ENCODE measurements at places on chromosomes 4 and X.

DNA sequence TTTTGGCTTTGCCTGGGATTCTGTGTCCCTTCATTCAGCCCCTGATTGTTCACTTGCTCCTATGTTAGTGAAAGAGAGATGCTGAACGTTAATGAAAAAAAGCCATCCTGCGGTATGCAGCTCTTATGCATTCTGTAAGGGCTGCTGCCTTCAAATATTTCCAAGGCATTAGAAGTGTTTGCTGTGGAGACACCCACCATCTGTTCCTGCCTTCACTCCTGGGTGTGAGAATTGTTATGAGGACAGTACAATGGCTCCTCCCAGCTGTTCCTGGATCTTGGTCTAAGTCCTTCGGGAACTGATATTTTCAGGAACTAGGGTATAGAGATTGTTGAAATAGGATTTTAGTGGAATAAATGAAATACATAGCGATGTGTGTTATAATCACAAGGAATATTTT is 427.1 kb upstream of the FAM47C start:
- no peak for DNase-seq

GRCh38 chr4:82419451-82419850 is 10.8 kb downstream of the HNRNPDL start:
- DNase-seq: no peak

DNA sequence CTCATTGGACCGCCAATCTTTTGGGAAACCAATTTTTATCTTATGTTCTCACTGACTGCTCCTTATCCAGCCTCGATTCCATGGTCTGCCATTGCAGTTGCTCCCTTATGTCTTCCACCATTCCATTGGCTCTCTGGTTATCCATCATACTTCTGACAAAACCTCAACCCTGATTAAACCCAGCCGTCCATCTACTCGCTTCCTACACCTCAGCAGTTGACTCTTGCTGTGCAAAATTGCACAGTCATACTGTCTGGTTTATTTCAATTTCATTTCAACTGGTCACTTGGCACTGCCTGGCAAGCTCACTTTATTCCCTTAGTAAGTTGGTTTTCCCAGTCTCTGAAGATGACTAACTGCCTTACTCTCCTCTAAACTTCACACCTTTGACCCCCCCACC is 26.2 kb downstream of the ARL9 start:
- no peak for DNase-seq

GRCh38 chr4:13415068-13415785 is 68.9 kb downstream of the RAB28 start:
- no peak for DNase-seq

All from stimulated activated CD8-positive, alpha-beta memory T cell treated with anti-CD3 and anti-CD28 coated beads, Interleukin-7, amount 100 ng/mL, for 1 hour (primary cell).